Keratinocyte (primary cell): ENCODE measurements at places on chromosomes 5 and 9. TPM values are rescaled to one million over a fixed set of nuclear protein-coding genes. Genes with fewer than 3 reads are reported as not detected.

The TMEM215 gene
- polyA plus RNA-seq = not detected in 3 replicates

The FRMD3 gene
- 0.07 to 0.21 TPM (median 0.10 TPM) in 3 replicates for polyA plus RNA-seq

The C5orf52 gene
- not detected in 3 replicates for polyA plus RNA-seq

The ARID3C gene
- 0.03 to 0.05 TPM in 2 of 3 replicates, not detected in the other for polyA plus RNA-seq

The UGT3A1 gene
- not detected in 3 replicates for polyA plus RNA-seq

DNA sequence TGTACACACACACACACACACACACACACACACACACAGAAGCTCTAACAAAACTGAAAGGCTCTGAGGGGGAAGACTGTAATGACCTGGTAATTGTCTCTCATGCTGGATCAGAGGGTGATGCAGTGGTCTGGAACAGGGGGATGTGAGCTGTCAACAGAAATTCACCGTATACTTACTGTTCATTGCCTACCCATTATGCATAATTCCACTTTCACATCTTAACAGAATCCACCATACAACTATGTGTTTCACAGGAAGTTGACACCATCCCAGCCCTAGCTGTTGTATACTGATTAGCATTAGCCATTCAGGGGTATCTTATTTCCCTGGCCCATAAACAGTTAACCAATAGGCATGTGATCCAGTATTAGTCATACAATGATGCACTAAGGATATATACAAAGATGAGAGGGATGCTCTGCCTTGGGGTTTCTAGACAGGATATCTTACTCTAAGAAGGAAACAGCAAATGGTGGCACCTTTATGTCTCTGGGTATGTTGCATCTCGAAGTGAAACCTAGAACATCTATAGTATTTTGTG is 396.5 kb upstream of the BRINP1 start:
- DNase-seq = no peak

DNA sequence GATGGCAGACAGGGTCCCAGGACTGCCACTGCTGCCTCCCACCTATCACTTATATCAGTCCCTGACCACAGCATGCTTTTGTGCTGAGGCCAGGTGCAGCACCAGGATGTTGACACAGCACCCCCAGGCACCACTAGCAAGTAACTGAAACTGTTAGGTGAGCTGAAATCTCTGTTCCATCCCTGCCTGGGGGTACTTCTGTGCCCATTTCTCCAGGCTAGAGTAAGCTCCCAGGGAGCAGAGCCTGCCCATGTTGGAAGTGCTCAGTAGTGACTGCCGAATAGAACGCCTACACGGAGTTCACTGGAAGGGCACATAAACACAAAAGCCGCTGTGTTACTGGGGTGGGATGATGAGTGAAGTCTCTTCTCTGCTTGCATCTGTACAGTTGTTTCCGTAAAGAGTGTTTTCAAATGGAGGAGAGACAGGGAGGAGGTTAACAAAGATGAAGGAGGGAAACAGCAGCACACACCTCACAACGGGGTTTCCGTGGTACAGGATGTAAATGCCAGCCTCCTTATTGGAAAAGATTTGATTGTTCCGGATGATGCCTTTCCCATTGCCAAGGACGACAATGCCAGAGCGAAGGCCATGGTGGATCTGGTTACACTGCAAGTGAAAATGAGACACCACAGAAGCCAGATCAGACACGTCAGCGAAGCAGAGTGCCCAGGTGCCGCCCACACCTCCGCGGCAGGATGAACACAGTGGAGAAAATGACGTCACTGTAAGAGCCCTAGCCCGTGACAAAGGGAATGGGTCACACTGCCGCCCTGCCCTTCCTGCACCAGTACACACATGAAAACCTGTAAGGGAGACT is 43.1 kb downstream of the POLR1E start:
- DNase-seq = no peak

DNA sequence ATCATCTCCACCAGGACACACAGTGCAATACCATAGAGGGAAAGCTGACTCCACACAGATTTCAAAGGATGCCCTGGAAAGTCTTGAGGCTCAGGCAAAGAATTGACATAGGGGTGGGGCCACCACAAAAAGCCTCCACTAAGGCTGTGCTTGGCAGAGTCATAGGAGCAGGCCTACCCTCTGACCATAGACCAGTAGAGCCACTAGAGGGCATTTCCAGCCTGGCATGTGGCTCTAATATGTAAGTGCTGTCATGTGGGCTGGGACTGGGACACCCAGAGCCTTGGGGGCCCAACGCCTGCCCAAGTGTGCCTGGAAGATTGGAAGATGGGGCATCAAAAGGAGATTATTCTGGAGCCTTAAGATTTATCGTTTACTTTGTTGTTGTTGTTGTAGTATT is 726.0 kb downstream of the DNAH5 start:
- DNase-seq = no peak

DNA sequence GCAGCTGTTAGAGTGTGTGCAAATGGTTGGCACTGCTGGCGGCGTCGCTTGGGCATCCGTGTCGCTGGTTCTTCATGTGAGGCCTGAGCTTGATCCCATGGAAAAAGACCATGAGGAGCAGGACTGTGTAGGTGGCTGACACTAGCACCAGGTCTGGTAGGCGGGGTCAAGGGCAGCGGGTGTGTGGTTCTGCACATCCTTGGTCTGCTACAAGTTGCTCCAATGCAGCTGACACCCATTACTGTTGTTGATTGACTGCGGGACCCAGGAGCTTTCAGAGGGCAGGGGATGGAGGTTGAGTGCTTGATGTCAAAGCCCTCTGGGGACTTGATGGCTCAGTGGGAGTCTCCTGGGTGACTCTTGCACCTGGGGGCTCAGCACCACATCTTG is 29.0 kb upstream of the PITX1 start:
- no peak for DNase-seq

DNA sequence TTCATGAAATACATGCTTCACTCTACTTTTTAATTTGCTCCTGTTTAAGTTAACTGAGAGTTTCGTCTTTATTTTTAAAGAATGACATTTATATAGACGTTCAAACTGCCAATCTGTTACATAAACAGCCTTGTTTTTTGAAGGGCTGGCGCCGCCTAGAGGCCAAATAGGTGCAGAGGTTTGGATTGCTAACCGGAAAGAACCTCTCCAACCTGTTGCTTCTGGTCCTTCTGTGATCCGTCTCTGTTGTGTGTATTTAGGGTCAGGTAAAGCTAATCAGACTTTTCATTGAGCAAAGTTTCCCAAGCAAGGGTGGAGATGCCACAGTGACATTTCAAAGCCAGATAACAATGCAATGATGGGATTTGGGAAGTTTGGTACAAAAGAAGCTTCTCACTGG is 39.5 kb upstream of the GLIS3 start:
- peak; percentile 17 for DNase-seq

GRCh38 chr5:176427971-176428370 is 11.6 kb upstream of the CLTB start:
- no peak for DNase-seq

DNA sequence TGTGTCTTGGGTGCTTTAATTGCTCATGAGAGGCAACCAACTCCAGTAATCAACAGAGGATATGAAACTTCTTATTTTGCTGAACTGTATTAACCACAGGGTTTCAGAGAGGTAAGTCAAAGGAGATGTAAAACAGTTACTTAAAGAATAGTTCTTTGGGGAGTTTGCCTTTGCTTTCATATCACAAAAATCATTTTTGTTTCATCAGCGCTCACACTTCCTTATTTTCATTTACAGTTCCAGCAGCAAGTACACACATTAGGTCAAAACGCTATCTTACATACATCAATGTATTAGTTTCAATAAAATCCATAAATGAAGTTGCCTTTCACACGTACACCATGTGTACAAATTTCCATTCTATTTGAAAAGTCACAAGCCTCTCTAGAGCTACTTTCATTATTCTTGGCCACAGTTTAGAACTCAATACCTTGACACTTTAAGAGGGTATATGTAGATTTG is 50.1 kb downstream of the ST8SIA4 start:
- no peak for DNase-seq

- no peak for DNase-seq
These were observed 41.7 kb downstream of the RETREG1 start for GRCh38 chr5:16574789-16575721.

DNA sequence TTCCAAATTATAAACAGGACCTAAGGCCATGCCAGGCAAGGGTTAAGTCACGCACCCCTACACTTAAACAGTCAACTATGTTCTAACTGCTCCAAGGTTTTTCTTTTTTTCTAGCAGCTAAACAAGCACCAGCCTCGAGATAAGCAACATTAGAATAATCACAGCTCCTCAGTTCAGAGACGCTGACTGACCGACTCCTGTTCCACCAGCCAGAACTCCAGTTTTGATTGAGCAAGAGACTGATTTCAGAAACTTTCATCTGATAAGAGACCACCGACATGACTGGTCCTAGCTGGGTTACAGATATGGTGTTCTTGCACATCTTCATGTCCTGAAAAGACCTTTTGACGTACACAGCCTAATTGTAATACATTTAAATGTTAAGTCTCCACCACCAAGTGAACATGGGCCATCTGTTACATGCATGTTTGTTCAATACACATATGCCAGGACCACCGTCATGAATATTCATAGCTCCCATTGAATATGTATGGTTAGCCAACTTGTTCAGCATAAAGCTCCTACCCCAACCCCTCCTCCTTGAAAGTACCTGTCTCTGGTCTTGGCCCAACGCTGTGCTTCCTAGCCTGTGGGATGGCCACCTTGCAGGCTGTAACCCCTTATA is 23.7 kb upstream of the OTULINL start:
- no peak for DNase-seq

- no peak for DNase-seq
These were observed 50.9 kb downstream of the MRRF start for GRCh38 chr9:122315534-122315933.

DNA sequence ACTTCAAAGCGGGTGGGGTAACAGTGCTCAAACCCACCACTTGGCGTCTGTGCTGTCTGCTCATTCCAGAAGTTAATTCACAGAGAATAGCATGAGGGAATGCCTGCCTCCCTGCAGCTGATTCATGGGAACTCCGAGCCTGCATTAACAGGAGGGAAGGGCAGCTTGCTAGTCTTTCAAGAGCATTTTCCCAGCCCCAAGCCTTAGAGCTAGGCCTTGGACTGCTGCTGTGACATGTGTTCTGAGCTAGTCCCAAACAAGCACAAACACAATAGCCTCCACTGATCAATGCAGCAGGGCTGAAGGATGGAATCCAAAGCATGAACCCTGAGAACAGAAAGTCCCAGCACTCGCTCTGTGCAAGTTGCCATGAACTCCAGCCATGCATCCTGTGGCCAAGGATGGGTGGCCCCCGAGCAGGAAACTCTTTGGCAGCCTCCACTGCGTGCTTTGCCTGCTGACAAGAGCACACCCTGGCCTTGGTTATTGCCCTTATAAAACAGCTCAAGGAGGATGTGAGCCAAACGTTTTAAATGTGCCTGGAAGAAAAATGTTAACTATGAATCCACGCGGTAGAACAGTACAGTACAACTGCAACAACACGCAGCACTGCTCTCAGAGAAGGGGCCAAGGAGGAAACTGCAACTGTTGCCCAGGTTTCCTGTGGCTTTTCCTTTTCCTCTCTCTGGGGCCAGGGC is 653.1 kb upstream of the KLF4 start:
- DNase-seq = no peak

GRCh38 chr9:16266648-16267276 is 603.7 kb downstream of the BNC2 start:
- DNase-seq = no peak
